Immature natural killer cell (primary cell): ENCODE measurements at places on chromosomes 3 and 15.

- no peak for DNase-seq
Measured at GRCh38 chr15:50109076-50109987, 9.7 kb downstream of the ATP8B4 start.

DNA sequence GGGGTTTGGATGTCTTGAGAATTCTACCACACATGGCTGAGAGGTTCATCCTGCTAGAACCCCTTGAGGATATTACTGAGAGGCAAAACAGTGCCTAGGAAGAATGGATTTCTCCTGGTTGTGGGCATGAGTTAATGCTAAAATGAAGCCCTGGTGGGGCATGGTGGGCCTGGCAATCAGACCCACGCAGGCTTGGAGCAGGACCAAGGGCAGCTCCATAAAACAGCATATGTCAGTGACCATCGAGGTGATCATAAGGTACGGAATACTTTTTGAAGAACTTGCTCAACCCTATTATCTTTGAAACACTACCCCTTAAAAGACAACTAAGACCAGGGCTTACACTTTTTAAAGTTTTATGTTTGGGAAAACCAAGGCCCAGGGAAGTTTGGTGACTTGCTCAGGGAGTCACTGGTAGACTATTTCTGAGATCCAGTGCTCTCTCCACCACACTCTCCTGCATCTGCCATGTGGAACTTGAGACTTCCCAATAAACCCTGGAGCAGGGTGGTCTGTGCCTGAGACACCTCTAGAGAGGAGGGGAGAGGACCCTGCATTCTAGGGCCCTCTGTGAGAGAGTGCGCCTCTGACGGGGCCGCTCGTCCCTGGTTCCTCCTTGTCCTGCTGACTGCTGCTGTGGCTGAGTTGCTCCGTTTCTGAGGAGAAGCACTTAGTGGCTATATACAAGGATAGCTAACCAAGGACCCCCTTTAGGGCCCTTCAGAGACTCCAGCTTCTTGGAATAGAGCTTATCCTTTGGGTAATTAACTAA lies 28.0 kb upstream of the TIMP4 start:
- no peak for DNase-seq

GRCh38 chr3:71684757-71685386 lies 40.3 kb downstream of the EIF4E3 start:
- DNase-seq, result no peak

GRCh38 chr3:53599771-53600170 lies 105.4 kb downstream of the CACNA1D start:
- no peak for DNase-seq

GRCh38 chr15:41105348-41106334 lies 10.4 kb downstream of the INO80 start:
- DNase-seq, result no peak

- no peak for DNase-seq
Measured at GRCh38 chr3:187519428-187519890, 150.7 kb downstream of the SST start.

GRCh38 chr3:123341-123740 lies 73.2 kb upstream of the CHL1 start:
- no peak for DNase-seq

GRCh38 chr3:3632449-3632848 lies 166.8 kb upstream of the LRRN1 start:
- DNase-seq, result no peak

GRCh38 chr15:100334456-100334855 lies 7.3 kb downstream of the ADAMTS17 start:
- no peak for DNase-seq
